Stimulated activated CD8-positive, alpha-beta memory T cell treated with anti-CD3 and anti-CD28 coated beads, Interleukin-12 subunit alpha, Interleukin-12 subunit beta, amount 100 ng/mL, for 4 hours (primary cell): ENCODE measurements at places on chromosomes 5 and 9.

DNA sequence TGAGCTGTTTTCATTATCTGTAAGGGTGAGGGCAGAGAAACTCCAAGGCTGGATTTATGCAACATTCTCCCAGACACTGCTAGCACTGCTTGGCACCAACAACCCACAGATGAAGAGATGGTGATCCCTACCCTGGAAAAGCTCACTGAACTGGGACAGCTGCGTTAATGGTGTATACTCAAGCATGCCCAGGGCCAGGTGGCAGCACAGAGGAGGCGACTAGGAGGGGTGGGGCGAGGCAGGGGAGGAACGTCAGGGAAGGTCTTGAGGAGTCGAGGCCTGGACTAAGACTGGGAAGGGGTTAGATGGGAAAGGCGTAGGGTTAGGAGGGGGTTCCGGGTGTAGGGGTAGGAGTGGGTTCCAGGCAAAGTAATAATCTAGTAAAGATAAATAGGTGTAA is 73.1 kb upstream of the TBC1D9B start:
- no peak for DNase-seq

DNA sequence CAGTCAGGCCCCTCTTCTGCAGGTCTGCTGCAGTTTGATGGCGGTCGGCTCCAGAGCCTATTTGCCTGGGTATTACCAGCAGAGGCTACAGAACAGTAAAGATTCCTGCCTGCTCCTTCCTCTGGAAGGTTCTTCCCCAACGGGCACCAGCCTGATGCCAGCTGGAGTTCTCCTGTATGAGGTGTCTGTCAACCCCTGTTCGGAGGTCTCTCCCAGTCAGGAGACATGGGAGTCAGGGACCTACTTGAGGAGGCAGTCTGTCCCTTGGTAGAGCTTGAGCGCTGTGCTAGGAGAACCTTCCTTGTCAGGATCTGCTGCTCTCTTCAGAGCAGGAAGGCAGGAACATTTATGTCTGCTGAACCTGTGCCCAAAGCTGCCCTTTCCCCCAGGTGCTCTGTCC is 138.4 kb upstream of the IQGAP2 start:
- DNase-seq, result no peak

GRCh38 chr9:95494416-95495371 is 22.1 kb downstream of the PTCH1 start:
- DNase-seq, result peak; percentile 68

- no peak for DNase-seq
Observed at GRCh38 chr5:150105928-150106615, 19.7 kb upstream of the CSF1R start.

GRCh38 chr9:70412832-70413463 is 1.5 kb downstream of the KLF9 start:
- DNase-seq, result peak; percentile 10

- DNase-seq, result no peak
Observed at GRCh38 chr5:14762549-14763216, 98.2 kb downstream of the OTULIN start.

- no peak for DNase-seq
Observed at GRCh38 chr5:112312295-112313275, 106.5 kb downstream of the EPB41L4A start.

GRCh38 chr5:937151-937924 is 44.7 kb downstream of the TRIP13 start:
- no peak for DNase-seq

GRCh38 chr9:135347461-135347860 is 132.1 kb upstream of the PPP1R26 start:
- no peak for DNase-seq

DNA sequence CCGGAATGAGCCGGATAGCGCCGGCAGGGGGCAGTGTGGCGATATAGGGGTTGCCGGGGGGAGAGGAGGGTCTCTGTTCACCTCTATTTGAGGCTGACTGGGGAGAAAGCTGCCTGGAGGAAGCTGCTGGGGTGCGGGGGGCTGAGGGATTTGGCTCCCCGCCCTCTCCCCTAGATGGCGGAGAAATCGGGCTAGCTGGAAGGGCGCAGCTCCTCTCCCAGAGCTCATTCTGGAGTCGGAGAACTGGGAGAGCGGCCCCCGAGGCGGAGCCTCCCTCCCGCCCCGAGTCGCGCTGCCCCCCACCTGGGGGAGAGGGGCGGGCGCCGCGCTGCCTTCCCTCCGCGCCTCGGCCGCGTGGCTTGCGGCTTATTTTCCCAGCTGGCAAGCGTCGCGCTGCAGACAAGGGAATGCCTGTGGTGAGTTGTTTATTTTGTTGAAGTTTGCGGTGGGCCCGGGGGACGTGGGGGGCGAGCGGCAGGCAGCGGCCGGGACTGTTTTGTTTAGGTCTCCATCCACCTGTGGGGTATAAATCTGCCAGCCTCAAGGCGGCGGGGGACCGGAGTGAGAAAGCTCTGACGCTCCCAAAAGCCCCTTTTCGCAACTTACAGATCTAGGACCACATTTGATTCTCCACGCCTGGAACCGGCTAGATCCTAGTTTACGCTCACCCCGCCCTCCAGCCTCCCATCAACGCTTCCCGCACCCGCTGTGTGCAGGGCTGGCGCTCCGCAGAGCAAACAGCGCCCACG is 4.1 kb upstream of the RGMB start:
- DNase-seq, result peak; percentile 23

- no peak for DNase-seq
Observed at GRCh38 chr9:77751341-77752091, 103.4 kb upstream of the GNA14 start.

GRCh38 chr9:38361473-38361850 is 31.0 kb upstream of the ALDH1B1 start:
- no peak for DNase-seq

DNA sequence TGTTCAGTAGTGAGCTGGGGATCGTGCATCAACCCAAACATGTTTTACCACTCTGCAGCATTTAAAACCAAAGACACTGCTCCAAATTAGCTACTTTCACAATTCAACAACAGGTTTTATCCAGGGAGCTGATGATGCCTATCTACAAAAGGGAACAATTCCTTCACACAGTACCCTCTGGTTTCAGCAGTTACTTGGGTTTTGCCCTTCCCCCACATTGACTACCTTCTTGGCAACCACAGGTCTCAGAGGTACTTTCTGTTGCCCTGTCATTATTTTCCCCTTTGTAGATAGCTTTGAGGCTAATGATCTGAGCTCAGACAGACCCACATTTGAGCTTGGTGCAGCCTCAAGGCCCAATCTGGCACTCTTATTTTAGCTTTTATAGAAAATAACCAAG is 96.1 kb downstream of the WDR41 start:
- no peak for DNase-seq

- DNase-seq, result peak; percentile 91
Observed at GRCh38 chr9:127770905-127771569, 7.4 kb downstream of the SH2D3C start.

- no peak for DNase-seq
Observed at GRCh38 chr9:126236273-126236672, 90.4 kb upstream of the MVB12B start.

GRCh38 chr5:120568711-120569110 is 104.6 kb downstream of the PRR16 start:
- DNase-seq, result no peak

- no peak for DNase-seq
Observed at GRCh38 chr5:5344051-5344571, 78.4 kb upstream of the ICE1 start.

- DNase-seq, result no peak
Observed at GRCh38 chr9:9142001-9142400, 1342.4 kb upstream of the DMAC1 start.

GRCh38 chr9:134322781-134323241 is 3.4 kb upstream of the RXRA start:
- no peak for DNase-seq

- DNase-seq, result no peak
Observed at GRCh38 chr9:136567651-136568287, 21.9 kb upstream of the NOTCH1 start.

DNA sequence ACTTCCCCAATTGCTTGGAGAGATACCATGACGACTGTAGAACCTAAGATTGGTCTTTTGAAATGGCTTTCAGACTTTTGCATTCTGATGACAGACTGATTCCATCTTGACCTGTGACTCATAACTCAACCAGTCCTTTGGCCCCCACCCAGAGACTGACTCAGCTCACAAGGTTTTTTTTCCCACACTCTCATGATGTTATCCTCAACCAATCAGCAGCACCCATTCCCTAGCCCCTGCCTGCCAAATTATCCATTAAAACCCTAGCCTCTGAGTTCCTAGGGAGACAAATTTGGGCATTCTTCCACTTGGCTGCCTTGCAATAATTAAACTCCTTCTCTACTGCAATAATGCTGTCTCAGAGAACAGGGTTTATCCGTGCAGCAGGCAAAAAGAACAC is 1263.3 kb upstream of the CDH9 start:
- no peak for DNase-seq
